ENCODE measurements at places on chromosomes 4 and X.
A peak's percentile ranks its signal among the peaks of the same experiment; 100 is the strongest.

- no peak for DNase-seq
Measured at GRCh38 chr4:113844369-113844768, 82.8 kb upstream of the CAMK2D start.

- DNase-seq, result no peak
Measured at GRCh38 chrX:56744996-56745395, 16.0 kb downstream of the NBDY start.

GRCh38 chr4:65089666-65090065 is 580.6 kb downstream of the EPHA5 start:
- no peak for DNase-seq

DNA sequence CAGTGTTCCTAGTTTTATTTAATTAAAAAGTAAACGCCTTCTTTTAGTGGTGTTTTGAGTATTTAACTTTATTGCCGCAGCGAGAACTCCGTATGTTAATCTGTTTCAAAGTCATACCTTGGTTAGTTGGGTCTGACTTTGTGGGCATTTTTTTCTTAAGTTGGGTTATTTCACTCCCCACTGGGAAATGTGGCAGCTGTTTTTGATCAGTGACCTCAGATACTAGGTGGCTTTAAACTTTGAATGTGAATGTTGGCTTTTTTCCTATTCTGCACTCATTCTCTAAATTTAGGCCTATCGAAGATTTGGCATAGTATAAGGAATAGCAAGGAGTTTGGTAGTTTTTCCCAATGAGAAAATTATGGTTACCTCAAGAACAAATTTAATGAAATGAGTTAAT is 85.9 kb downstream of the FIP1L1 start:
- DNase-seq, result no peak

GRCh38 chr4:7160439-7160838 is 31.9 kb upstream of the SORCS2 start:
- no peak for DNase-seq

DNA sequence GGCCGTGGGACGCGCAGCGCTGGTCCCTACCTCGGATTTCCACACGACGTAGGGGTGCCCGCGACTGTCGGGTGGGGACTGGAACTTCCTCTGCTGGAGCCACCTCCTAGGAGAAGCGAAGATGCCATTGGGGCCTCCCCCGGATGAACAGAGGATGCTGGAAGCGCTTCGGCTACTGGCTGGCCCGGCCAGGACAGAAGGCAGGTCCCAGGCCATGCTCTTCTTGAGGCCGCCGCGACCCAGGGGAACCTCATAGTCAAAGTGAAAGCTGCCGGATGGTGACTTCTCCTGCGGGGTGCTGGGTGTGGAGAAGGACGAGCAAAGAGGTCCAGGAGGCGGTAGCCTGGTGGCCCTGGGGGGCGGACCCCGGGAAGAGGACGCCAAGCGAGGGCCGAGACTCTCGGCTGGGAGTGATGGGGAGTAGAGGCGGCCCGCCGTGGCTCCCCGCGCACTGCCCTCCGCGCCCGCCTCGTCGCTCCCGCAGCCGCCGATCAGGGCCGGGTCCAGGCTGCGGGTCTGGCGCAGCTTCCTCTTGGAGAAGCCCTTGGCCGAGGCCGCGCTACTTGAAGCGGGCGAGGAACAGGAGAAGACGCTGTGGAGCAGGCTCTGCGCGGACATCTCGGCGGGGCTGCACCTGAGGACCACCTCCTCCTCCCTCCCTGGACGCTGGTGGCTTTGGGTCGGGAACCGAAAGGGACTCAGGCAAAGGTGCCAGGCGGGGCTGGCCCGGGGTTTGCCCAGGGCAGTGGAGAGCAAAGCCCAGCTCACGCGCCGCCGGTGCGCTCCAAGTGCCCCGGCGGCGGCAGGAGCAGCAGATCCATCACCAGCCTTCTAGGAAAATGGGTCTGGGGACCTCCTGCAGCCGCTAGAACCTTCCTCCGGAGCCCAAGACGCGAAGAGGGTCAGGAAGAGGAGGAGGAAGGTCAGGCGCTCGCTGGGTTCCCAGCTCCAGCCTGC is 1.2 kb downstream of the ARHGAP6 start:
- no peak for DNase-seq

DNA sequence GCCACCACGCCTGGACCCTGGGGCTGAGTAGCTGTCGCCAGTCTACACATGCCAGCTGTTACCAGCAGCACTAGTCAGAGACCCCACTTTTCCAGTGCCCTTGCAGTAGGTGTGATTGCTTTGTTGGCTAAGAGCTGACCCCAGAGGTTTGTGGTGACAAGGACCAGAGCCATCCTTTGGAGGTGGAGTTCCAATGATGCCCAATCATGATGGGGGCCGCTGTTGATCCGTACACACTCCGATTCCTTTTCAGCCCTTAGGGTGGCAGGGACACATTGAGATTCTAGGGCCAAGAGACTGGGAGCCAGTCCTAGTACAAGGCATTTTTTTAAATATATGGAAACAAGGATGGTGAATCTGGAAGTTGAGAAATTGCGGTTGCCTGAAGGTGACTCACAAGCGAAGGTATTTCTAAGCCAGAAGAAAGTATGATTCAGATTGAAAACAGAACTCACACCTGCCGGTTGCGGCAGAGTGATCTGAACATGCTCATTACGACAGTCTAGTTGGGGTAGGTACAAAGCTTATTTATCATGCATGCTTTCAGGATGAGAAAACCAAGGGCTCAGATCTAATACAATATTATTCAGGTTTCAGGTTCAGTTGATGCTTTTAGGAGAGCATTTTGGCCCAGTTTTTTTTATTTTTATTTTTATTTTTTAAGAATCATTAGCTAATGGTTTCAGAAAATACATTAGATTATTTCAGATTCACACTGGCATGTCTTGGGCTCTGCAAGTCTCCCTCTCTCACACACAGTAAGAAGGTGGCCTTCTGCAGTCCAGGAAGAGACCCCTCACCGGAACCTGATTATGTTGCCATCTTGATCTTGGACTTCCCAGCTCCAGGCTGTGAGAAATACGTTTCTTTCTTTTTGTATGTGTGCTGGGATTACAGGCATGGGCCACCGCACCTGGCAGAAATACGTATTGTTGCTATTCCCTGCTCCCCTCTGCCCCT is 43.4 kb downstream of the SHROOM2 start:
- DNase-seq, result peak; percentile 20

- DNase-seq, result no peak
Measured at GRCh38 chr4:181330654-181331201, 912.5 kb upstream of the TENM3 start.

DNA sequence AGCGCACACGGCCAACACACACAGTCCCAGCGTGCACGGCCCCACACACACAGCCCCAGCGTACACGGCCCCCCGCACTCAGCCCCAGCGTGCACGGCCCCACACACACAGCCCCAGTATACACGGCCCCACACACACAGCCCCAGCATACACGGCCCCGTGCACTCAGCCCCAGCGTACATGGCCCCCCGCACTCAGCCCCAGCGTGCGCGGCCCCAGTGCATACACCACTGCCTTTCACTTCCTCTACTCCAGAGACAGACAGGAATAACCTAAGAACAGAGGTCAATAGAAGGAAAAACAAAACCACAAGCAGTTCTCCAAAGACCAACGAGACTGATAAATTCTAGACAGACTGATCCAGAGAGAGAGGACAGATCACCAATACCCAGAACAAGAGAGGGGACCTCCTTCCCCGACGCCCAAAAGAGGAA is 17.1 kb downstream of the GAK start:
- DNase-seq, result no peak

- DNase-seq, result no peak
Measured at GRCh38 chr4:112889619-112890527, 159.6 kb upstream of the ANK2 start.

GRCh38 chr4:122577189-122577553 is 43.7 kb downstream of the IL21 start:
- DNase-seq, result no peak

GRCh38 chr4:133592591-133592990 is 443.5 kb downstream of the PCDH10 start:
- DNase-seq, result no peak

GRCh38 chrX:13005661-13006473 is 31.0 kb downstream of the TMSB4X start:
- no peak for DNase-seq

DNA sequence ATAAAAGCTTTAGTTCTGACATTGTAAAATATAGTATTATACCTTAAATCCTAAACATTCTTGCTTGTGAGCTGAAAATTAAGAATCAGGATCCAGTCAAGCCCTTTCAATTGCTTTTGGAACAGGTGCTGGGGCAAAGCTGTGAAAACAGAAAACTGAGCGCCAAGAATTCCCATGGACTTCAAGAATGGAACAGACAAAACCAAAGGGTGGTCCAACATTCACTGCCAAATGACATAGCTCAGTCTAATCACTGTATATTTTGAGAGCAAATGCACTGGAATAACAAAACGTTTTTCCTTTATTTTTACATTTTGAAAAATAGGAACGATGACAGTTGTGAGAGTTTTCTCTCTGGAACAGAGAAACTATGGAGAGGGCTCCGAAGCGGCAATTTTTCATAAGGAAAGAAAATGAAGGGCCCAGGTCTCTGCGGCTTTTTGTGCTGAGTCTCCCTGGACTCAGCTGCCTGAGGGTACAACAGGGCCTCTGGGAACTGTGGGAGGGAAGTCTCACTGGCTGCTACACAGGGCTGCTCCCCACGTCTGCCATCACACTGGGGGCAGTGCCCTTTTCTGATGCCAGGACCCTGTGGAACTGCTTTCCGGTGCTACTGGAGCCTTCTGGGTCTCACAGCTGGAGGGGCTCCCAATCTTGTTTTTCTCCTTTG is 56.0 kb upstream of the BMPR1B start:
- DNase-seq, result no peak

GRCh38 chr4:46274717-46275116 is 115.2 kb downstream of the GABRA2 start:
- DNase-seq, result no peak
